ENCODE measurements at places on chromosomes 6 and 20.

DNA sequence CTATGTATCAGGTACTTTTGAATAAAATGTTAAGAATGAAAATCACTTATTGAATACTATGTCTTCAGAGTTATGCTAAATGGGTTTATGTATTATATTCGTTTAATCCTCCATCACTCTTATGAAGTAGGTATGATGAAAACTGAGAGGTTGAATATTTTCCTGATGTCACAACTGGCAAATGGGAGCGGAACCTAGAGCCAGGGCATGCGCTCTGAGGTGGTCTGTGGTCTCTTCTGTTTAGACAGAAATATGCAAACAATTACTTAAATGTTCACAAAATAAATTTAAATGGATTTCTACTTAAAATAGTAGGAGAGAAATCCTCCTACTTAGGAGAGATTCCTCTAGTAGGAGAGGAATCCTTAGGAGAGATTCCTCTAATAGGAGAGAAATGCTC, 21.3 kb upstream of the UTRN start:
- no peak for DNase-seq

GRCh38 chr6:124551711-124552233, 410.5 kb upstream of the RNF217 start:
- no peak for DNase-seq

DNA sequence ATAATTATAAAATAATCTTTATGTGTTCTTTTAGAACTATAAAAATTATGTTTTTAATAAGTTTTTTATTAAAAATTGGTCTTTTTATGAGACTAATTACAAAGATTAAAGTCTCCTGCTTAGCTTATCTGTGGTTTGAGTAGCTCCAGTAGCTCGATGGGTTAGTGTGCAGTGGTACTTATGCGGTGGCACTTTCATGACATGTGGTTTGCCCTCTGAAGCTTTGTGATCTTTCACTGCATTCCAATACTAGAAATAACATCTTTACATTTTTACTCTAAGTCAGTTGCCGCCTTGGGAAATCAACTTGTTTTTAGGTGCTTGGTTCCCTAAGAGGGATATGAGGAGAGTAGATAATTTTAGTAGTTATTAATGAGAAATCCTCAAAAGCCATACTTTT, 699.5 kb upstream of the FLRT3 start:
- no peak for DNase-seq

DNA sequence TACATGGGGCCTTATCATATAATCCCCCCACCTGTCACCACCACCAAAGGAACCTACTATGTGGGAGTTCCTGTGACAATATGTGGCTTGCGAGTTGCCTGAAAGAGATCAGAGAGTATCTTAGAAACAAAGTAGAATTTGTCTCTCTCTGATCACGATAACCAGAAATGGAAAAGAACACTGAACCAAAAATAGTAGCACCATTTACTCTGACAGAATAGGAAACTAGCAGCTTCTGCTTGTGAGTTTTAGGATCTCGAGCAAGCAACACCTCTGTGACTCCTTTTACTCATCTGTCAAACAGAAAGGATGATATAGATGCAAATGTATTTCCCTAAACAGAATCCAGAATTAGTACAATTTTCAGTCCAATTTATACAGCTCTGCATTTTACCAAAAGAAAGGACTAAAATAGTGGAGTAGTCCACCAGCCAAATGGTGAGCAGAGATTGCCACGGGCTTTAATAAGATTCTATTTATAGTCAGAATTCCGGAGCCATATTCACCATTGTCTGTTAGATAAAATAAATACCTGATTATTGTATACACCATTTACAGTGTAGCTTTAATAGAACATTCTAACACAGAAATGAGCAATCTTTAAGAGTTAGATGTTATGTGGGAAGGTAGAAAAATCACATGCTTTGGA, 19.9 kb upstream of the STMND1 start:
- DNase-seq = no peak

GRCh38 chr6:45504947-45505346, 127.2 kb upstream of the SUPT3H start:
- DNase-seq = no peak

DNA sequence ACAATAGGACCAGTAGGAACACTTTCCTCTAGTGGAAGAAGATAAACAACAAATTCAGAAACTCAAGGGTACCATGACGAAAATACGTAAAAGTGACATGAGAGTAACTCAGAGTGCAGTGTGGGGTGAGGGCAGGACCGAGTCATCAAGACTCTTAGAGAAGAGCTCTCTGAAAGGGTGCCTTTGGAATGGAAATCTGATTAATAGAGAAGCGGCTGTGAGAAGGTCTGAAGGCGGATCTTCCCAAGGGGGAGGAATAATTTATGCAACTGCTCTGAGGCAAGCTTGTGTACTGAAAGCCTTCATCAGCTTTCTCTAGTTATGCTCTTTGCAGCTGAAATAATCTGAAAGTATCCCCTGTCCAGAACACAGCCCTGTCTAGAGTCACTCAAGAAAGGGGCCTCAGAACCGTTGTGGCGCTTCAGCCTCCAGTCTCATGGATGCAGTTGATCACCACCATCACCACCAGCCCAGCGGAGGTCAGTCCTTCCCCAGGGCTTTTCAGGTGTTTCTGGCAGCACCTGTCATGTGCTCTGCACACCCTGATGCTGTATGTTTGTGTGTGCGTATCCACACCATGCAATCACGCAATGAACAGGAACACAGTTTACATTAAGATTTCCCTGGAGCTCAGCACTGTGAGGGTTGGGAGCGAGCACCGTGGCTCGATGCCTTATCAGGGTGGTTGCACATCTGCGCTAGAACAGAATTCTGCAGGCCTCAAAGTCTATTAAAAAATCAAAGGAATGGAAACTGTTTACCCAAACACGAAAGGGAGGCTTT, 396.5 kb downstream of the SMOC2 start:
- DNase-seq = no peak

DNA sequence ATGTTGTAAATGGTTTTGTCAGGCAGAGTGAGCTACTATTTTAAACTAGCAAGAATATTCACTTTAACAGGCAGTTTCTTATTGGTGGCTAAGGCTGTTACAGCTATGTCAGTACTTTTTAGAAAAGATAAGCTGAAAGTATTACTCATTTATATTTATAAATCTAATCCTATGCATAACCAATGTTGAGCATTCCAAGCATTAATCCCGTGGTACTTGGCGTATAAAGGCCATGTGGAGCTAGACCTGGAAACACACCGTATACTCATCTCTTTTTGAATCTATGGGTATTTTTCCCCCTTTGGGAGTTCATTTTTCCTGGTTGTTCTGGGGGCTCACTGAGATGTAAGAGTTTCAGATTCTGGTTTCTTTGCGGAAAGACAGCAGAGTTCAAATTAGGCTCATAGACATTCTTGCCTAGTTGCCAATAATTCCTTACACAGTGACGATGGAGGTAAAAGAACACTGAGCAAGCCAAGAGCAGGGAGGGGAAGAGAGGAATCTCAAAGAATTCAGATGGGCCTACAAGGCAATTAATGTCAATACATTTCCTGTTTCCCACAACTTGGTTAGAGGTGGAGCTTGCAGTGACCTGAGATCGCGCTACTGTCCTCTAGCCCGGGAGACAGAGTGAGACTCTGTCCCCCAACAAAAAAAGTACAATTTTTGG, 211.5 kb downstream of the SOX4 start:
- DNase-seq = no peak

GRCh38 chr6:139355172-139355571, 19.3 kb downstream of the CITED2 start:
- no peak for DNase-seq

DNA sequence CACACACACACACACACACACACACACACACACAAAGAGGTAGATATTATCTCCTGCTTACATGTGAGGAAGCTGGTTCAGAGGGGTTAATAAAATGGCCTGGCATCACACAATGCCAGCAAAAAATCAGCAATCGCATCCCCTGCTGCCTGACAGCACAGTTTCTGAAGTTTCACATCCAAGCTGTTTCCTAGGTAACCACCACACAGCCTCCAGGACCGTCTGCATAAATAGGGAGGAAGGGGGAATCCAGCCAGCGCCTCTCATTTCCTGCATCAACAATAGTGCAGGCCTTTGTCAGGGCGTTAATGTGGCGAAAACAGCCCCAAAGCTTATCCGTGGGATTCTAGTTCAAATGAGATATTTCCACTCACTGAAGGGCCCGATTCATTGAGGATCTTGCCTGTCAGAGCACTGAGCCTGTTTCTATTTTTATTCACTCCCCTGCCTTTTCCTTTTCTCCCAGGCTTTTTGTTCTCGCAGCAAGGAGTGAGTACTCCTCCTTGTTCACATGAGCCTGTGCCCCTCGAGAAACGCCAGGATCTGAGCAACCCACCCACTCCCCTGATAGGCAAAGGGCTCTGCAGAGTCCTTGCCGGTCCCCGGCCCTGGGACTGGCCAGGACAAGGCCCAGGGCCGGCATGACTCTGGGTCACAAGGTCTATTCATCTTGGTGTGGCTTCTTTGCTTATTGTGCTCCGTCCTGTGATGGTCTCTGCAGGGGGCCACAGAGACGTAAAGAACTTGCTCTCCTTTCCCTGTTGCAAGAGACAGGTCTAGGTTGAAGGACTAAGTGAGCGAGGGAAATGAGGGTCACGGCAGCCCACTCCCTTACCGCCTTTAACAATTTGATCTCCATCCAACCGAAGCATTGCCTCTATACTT, 32.7 kb downstream of the TUBB2B start:
- DNase-seq = no peak

DNA sequence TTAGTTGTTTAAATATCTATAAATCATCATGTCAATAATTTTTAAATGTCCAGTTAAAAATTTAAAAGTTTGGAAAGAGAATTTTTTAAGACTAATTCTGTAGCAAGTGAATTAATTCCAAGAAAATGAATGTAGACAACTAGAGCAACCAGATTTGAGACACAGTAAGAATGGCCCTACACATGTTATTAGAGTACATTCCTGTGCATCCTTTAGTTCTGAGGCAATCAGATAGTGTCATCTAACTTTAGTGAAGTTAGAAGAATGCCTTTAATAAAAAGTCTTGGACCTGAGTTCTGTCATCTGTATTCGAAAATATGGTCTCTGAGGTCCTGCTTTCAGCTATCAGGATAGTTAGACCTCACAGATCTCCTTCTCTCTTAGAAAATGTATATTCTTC, 63.7 kb downstream of the HIVEP2 start:
- DNase-seq = no peak

GRCh38 chr6:150070236-150070818, 1.4 kb upstream of the ULBP3 start:
- DNase-seq = no peak

GRCh38 chr20:4813863-4814695, 92.4 kb downstream of the PRND start:
- no peak for DNase-seq

DNA sequence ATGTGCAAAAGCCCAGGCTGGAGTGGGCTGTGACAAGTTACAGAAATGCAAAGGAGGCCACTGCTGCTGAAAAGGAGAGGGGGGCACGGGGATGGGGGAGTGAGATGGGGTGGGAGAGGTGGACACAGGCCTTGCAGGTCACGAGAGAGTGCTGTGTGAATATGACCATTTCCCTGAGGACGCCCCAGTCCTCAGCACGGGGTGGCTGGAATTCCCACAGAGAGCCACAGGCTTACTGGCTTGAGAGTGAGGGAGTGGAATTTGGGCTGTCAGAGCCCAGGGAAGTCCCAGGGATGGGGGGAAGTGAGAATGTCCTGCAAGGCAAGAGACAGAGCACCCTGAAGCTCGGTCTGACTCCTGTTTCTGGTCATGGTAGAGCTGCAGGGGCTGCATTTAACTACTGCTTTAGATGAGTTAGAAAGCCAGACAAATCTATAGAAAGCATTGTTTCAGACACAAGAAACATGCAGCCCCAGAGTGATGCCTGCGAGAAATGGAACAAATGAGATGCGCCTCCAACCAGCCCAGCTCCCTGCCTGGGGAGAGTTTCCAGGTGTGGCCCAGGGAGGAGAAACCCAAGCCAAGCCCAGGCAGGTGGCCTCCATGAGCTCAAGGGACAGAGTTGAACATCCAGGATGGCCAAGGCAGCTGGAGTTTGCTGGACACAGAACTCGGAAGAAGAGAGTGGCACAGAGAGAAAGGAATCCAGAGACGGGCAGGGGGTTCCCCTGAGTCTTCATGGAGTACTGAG, 30.5 kb downstream of the NPEPL1 start:
- DNase-seq = no peak

- no peak for DNase-seq
Observed at GRCh38 chr6:168410035-168410434, 30.9 kb upstream of the SMOC2 start.

- no peak for DNase-seq
Observed at GRCh38 chr20:49685161-49685601, 28.5 kb downstream of the B4GALT5 start.

GRCh38 chr20:36856691-36857635, 19.0 kb upstream of the TLDC2 start:
- DNase-seq = no peak

DNA sequence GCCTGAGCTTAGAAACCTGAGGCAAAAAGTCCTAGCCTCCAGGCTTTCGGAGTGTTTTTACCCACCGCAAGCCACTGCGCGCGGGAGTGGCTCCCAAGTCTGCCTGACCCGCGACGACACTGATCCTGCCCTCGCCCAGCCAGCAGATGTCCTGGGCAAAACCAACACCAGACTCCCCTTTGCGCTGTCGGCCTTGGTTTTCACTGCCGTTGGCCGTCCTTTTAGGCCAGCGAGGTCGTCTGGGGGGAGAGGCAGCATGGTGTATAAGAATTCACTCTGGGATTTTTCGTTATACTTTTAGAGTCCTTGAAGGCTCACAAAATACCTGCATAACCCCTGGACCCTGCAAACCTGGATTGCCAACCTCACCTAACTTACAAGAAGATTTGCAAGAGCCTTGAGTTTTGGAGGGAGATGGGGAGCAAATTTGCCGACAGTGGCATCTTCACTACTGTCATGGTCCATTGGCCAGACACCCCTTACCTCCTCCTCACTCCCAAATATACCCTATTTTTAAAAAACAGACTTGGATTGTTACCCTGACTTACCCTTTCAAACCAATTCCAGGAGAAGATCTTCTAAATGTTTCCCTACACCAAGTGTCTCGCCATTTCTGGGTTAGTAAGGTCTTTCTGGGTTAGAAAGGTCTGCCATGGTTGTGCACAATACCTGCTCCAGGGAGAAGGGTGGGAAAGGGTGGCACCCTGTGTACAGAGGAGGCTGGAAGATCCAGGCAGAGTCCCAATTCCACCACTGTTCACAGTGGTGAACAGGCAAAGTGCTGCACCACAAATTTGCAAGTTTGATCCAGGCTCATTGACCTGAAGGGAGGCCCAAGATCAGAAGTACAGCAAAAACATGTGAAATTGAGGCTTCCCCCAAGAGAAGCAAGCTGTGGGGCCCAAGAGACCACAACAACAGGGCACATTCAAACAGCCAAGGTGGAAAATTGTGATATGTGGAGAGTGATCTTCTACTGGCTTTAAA, 4.4 kb downstream of the FOXA2 start:
- peak; percentile 81 for DNase-seq

- no peak for DNase-seq
Observed at GRCh38 chr20:33282991-33283555, at the start of gene BPIFB1. Gene BPIFB1 (plus strand): TSS chr20:33283214. CDS start chr20:33286074, 2,860 bp downstream.

DNA sequence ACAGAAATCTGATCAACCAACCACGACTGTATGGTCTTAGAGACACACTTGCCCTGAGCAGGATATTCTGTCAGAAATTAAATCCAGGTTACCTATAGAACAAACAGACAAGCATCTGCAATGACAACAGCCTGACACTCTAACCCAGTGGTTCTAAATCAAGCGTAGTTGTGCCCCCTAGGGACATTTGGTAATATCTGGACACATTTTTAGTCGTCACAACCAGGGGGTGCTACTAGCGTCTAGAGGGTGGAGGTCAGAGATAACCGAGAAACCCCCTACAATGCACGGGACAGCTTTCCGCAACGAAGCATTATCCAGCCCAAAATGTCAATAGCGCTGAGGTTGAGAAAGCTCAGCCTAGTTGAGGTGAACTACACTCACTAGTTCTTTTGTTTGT, 32.3 kb downstream of the ID4 start:
- no peak for DNase-seq

- DNase-seq = no peak
Observed at GRCh38 chr20:3238616-3239025, 369 bp downstream of the SLC4A11 start.
